ENCODE measurements at places on chromosomes 1 and 21.

DNA sequence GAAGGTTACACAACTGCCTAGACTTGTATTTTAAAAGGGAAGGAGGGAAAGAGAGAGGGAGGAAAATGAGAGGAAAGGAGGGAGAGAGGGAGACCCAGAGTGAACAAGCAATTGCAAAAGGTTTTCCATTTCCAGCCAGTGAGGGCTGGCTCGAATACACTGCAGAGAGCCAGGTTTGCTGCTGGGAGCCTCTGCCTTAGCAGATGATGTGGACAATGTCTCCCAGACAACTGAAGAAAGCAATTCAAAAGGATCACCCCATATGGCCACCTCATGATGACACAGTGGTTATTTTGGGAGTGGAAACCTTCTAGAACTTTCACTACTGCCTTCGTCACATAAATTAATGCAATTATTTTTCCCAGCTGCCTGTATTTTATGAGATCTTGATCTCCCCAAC lies 86.4 kb downstream of the BCAR3 start:
- DNase-seq: no peak

DNA sequence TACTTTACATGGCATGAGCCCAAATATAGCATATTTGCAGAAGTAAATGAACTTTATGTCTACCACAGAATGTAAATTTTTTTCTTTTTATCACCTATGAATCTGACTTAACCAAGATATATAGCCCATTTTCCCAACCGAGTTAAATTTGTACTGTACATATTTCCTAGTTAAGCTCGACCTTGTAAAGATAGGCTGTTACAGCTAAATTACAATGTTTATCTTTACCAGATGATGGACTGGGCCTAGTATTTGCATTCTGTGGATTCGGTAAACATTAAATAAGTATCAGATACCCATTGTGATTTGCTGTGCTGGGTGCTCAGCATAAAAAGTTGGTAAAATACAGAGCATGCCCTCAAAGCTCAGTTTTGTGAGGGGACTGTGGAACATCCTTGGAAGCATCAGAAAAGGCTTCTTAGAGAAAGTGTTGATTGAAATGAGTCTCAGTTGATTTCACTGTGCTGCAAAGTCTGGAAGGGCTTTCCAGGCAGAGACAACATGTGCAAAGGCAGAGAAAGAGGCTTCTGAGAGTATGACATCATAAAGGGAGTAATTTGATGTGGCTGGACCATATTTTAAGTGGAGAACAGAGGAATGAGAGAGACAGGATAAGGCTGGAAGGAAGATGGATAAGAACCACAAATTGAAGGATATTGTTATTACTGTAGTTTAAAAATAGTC lies 27.4 kb downstream of the MORC3 start:
- no peak for DNase-seq

GRCh38 chr1:246160905-246161304 lies 346.2 kb downstream of the SMYD3 start:
- DNase-seq: no peak

- DNase-seq: no peak
Observed at GRCh38 chr1:52268372-52268771, 97.6 kb downstream of the CC2D1B start.

- no peak for DNase-seq
Observed at GRCh38 chr1:69967245-69967766, 238.1 kb downstream of the LRRC40 start.

DNA sequence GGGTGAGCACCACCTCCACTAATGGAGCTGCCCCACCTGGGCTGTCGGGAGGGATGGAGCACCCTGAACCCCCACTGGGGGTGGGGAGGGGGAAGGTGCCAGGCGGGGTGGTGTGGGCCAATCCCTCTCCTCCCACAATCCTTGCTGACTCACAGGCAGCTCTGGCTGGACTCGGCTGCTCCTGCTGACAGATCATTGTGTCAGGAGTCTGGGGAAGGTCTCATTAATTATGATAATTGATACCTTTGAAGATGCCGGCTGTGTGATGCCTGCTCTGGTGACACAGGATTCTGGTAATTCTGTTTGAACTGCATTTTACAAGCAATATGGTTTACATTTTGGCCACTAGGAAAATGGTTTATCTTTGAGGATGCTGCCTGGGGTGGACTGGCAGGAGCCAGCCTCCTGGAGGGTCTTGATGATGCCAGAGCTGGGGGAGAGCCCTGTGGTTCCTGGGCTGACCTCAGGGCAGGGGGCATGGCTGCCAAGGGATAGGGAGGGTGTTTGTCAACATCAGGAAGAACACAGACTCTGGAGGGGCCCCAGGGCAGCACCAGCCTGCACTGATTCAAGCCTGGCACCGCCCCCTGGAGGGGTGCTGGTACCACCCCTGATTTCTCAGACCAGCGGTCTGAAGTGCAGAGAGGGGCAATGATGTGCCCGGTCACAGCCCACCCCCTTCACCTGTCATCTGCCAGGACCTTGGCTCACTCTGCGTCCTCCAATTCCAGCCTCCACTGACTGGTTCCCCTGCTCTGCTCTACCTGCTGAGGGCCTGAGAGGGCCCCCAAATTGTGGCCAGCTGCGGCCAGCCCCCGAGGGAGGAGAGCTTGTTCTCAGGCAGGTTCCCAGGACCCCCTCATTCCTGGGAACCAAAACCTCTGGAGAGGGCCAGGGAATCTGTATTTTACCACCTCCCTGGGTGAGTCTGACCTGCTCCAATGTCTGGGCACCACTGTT lies 338.8 kb downstream of the MATN1 start:
- no peak for DNase-seq

DNA sequence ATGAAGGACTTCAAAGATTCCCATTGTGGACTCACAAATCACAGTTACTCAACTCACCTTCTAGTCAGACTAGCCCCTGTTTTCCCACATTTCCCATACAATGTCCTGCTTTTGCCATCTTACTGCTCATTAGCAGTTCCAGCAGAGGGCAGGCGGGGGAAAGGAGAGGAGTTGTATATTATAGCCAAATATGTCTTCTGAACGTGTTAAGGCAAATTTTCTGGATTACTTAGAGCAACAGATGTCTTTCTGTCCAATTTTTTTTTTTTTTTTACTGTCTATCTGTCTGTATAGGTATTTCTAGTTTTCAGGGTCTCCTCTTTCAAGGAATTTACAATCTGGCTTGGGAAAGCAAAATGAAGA lies 29.9 kb upstream of the DDAH1 start:
- DNase-seq: no peak

DNA sequence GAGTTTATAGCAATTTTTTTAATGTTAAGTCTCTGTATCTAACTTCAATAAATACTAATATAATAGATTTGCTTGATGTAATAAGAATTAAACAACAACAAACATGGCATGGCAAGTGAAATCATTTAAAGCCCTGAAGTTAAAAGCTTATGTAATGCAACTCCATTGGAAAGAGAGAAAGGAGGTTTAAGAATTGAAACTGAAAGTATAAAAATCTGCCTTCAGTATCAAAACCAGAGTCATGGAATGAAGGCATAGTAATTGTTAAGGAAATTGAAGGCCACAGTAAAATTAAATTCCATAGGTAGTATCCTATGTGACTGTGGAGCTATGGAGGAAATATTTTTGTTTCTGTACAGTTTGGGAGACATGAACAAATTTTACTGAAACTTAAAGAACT lies 55.1 kb downstream of the PRDX6 start:
- no peak for DNase-seq

DNA sequence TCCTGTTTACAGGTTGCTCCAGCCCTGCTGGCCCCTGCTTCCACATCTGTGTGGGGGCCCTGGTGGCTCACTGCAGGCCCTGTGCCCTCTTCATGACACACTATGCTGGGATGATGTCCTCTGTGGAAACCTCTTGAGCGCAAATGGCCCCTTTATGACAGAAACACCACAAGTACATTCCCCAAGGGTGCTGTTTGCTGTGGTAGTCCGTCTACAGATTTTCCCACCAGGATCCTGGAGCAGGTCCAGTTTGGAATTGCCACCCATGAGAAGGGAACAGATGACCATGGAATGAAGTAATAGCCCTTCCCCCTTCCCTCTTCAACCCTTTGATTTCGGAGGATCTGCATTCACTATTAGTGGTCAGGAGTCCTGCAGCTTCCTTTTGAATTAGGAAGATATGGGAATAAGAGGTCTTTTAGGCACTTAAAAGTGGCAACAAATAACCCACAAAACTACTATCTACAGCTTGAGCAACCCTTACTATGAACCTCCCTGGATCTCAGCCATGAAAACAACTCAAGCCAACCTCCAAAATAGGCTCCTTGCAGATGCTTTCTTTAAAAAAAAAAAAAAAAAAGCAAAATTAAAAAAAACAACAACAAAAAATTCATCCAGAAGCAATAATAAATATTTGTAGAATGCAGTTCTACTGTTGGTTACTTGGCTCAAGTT lies 121.9 kb upstream of the TSPAN2 start:
- no peak for DNase-seq

DNA sequence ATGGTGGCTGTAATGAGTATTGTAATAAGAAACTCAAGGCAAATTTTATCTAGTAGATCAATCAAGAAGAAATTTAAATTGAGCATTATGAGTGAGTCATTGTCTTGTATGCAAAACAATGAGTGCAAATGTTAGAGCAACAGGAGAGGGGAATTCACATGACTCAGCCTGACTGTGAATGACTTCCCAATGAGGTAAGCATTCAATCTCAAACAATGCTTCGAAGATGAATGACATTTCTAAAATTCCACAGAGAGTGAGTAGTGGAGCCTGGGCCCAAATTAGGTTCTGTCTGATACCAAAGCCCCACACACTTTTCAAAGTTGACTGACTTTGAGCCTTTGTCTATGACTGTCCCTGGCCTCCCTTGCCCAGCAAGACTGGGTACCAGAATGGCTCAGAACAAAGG lies 738.0 kb downstream of the PTPRU start:
- no peak for DNase-seq

DNA sequence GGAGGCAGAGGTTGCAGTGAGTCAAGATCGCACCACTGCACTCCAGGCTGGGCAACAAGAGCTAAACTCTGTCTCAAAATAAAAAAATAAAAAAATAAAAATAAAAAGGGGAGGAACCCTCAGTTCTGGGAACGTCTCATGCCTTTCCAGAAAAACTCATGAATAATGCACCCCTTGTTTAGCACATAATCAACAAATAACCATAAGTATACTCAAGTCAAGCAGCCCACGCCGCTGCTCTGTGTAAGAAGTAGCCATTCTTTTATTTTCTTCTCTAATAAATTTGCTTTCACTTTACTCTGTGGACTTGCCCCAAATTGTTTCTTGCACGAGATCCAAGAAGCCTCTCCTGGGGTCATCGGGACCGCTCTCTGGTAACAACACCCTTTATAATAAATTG lies 14.5 kb upstream of the ACTA1 start:
- no peak for DNase-seq

GRCh38 chr1:76219366-76219818 lies 144.8 kb downstream of the ST6GALNAC3 start:
- DNase-seq: no peak

DNA sequence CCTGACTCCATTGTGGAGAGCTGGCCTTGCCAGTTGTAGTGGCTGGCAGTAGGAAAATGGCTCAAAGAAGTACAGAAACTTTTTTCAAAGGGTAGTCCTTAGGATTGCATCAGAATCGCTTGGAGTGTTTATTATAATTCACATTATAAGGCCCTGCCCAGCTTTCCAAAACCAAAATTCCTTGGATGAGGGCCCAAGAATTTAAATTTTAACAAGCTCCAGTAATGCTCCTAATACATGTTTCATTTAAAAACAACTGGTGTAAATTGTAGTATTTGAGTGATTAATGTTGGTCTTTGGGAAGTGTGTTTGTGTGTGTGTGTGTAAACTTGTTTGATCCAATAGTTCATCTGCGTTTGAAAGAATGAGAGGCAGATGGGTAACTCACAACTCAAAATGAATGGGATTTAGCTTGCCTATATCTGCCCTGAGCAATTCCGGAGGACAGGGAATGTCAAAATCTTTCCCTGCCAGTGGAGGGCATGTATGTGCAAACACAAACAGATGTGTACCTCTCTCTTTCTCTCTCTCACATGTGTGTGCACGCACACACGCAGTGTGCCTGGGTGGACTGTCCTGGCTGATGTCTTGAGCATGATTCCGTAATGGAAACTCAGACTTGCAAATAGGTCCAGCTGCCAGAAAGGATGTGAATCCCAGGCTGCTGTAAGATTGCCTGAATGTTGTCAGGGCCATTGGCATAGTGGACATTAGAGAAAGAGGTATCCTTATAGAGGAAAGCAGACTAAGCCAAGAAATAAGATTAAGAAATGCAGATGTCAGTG lies 293.1 kb downstream of the LMX1A start:
- no peak for DNase-seq

DNA sequence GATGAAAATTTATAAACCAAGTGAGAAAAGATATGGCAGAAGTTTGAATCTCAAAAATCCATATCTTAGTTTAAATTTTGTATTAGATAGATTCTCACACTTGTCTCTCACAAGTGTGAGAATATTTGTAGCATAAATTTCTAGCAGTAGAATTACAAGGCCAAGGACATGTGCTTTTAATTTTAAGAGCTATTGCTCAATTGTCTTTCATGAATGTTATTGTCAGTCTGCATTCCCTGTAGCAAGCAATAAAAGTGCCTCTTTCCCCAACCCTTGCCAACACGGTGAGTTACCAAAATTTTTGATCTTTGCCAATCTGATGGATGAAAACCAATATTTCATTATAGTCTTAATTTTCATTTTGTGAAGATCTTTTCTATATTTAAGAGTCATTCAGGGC lies 64.0 kb downstream of the CTH start:
- no peak for DNase-seq

DNA sequence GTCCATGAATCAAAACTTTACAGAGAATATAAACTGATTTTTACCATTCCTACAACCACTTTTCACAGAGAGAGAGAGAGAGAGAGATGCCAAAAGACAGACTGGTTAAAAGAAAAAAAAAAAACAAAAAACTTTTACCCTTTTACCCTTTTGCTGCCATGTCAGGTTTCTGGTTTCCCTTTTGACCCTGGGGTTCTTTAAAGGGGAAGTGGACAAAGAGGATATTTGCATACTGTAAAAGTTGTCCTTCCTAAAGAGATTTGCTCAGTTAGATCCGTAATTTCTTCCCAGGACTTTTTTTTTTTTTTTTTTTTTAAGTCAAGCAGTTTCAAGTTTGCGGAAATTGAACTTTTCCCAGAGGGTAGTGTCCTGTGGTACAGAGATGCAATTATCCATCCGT lies 287.8 kb upstream of the RGS18 start:
- DNase-seq: no peak

GRCh38 chr1:165994107-165994506 lies 166.7 kb downstream of the UCK2 start:
- DNase-seq: no peak

DNA sequence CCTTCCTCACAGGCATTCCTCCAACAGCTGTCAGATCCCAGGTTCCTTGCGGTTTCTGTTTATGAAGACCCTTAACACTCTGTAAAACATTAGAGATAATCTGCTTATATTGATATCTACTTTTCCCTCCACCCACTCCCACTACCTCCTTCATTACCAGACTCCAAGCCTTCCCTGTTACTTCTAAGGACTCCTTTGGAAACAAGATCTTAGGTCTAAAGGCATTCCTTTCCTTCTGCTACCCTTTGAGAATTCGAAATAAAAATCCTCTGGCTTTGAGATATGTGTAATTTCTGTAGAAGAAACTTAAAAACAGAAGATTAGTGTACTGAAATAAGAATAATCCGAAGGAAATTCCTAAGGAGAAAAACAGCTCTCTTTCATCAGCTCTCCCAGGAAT lies 23.7 kb upstream of the LYPLAL1 start:
- no peak for DNase-seq
